CD4-positive, alpha-beta T cell treated with Interleukin-17A for 1 hour (primary cell): ENCODE measurements at places on chromosomes 13 and 19.

DNA sequence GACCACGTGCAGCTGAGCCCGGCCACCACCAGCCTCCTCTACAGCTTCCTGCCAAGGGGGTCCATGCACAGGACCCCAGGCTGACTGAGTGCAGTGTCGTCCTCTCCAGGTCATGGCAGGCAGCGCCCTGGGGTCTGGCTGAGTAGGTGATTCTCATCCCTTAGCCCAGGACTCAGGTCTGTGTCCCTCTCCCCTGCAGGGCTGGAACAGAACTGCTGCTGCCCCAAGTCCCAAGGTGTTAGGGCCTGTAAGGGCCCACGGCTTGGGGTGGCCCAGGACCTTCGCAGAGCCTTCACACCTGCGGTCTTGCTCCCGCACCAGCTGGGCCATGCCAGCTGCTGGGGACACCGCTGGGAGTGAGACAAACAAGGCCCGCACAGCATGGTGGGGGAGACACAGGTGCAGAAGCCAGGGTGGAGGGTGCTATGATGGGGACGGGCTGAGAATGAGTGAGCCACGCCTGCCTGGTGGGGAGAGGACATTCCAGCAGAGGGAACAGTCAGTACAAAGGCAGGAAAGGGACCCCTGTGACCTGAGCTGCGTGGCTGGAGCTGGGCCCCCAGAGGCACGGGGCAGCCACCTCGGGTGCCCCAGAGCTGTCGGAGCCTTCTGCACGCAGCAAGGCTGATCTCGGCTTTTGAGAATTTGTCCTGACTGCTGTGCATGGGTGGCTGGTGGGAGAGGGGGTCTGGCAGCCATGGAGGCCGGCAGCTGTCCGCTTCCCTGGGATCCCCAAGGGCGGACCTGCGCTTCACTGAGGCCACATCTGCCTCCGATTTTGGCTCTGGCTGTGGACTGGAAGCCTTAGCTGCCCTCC lies 11.9 kb downstream of the PLEKHF1 start:
- no peak for DNase-seq

GRCh38 chr19:14328406-14328805 lies 52.8 kb upstream of the ADGRE5 start:
- DNase-seq, result no peak

DNA sequence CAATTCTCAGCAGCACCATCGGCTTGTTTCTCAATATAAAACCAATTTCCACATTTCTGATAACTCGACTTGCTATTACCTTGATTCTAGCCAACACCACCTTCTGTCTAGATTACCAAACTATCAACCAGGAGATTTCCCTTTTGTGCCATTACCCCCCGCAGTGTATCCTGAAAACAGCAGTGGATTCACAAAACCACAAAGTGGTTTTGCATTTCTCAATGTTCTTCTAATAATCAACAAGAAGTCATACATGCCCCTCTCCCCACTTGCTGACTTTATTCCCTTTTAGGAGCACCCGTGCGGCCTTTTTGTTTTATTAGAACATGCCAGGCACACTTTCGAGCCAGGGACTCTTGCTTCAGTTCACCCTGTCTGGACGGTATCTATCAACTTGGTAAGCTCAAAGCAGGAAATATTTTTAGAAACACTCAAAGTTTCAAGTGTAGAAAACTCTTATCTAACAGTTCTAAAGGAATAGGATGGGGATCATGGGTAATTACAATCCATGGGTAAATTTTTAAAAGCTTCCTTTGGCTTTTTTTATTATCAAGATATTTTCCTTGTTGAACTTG lies 967.4 kb downstream of the EFNB2 start:
- no peak for DNase-seq

- no peak for DNase-seq
Measured at GRCh38 chr13:51397262-51397941, 55.4 kb downstream of the INTS6 start.
